ENCODE measurements at places on chromosomes 16 and 17.

DNA sequence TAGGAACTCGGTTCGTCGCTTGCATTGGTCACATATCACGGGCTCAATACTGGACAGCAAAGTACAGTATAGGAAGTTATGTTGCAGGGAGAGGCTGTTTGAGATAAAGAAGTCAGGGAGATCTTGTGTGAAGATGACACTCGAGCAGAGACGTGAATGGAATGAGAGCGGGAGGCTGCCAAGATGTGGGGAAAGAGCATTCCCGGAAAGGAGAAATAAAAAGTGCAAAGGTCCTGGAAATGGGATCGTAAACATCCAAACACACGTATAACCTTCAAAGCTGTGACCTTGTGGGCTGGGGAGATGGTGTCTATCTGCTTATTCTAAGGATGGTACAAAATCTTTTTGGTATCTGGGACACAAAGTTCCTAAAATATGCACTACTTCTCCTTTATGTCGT lies 43.0 kb upstream of the MYOCD start:
- no peak for DNase-seq

GRCh38 chr17:78798695-78799559 lies 16.9 kb upstream of the CYTH1 start:
- DNase-seq = no peak

- no peak for DNase-seq
Measured at GRCh38 chr17:65228287-65228686, 91.1 kb downstream of the RGS9 start.

DNA sequence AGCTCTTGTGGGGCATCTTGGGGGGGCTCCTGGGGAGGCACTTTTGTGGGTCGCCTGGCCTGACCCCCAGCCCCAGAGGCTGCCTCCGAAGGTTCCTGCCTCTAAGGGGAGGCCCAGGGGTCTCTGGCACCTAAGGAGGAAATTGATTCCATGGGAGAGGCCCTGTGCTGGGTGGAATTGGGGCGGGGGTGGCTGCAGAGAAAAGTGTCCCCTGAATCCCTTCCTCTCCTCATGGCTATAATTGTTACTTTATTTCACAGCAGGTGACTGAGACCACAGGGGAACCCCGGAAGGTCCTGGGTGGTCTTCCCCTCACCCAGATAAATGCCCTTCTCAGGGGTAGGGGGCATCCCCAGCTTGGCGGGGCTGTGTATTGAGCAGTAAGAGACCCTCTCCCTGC lies 3.1 kb downstream of the GLIS2 start:
- no peak for DNase-seq

DNA sequence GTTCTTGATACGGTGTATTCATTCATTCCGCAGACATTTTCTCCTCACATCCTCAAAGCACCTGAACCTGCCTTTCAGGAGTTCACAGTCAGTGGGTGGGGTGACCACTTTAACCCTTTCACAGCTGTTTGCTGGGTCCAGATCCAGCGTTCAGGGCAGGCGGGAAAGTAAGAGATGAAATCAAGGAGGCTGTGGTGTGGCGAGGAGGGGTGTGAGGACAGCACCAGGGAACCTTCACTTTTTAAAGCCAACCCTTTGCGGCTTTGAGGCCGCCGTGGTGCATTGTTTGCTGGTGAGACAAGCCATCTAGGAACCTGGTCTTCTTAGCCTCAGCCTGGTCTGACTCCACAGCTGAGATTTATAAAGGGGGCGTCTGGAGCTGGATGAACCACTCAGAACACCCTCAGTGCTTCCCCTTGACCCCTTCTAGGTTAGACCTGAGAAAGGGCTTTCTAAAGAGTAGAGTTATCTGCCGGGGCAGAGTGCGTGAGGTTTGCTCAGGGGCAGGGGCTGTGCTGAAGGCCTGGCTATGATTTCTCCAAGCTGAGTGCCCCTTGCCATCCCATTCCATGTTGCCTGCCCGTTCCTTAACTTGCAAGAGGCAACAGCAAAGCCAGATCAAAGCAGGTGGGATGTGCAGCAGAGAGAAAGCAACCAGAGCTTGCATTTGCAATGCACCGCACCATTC lies 933 bp downstream of the CCR7 start:
- DNase-seq = no peak

- no peak for DNase-seq
Measured at GRCh38 chr17:81412490-81413093, 17.3 kb downstream of the BAHCC1 start.

Measured in Jurkat, Clone E6-1 (cell line).